ENCODE measurements at places on chromosomes 5 and 9.

GRCh38 chr5:10577371-10578292 is 13.8 kb downstream of the ANKRD33B start:
- no peak overlapping the region for H3K4me3 ChIP-seq
- no peak for DNase-seq
- H3K36me3 ChIP-seq = peaks cover 3% of the 10 kb centered on the region
- H3K4me1 ChIP-seq = peaks cover 32% of the 10 kb centered on the region

DNA sequence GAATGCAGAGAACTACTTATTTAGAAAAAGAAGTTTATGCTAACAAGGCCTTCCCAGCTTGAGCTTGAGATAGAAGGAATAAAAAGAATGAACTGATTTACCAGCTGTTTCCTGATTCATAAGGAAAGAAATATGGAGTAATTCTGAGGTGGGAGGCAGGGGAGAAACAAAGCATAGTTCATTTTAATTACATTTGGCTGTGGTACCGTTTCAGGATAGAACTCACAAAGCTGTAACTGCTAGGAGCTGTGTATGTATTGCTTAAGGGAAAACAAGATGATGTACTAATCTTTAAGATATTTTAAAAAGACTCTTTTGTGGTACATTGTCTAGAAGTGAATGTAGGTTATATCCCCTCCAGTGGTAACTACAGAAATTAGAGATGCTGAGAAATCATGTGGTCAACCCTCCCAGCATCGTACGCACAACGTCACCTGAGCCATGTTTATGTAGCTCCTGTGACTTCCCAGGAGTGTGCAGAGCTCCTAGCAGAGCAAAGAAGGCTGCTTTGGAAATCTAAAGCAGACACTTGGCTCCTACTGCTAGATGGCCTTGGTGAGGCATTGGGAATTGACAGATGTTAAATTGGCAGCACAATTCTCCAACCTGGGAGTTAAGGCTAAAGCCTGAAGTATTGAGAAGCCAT is 208.3 kb upstream of the VLDLR start:
- no peaks in the 10 kb centered on the region for H3K4me1 ChIP-seq
- H3K36me3 ChIP-seq = no peaks in the 10 kb centered on the region
- no peak for DNase-seq
- no peak overlapping the region for H3K27ac ChIP-seq
- no peak overlapping the region for H3K4me3 ChIP-seq

- H3K4me3 ChIP-seq = no peak overlapping the region
- H3K27me3 ChIP-seq = no peaks in the 10 kb centered on the region
- H3K27ac ChIP-seq = no peak overlapping the region
- no peaks in the 10 kb centered on the region for H3K36me3 ChIP-seq
- no peak for DNase-seq
Measured at GRCh38 chr5:83549674-83550073, 78.1 kb downstream of the VCAN start.

DNA sequence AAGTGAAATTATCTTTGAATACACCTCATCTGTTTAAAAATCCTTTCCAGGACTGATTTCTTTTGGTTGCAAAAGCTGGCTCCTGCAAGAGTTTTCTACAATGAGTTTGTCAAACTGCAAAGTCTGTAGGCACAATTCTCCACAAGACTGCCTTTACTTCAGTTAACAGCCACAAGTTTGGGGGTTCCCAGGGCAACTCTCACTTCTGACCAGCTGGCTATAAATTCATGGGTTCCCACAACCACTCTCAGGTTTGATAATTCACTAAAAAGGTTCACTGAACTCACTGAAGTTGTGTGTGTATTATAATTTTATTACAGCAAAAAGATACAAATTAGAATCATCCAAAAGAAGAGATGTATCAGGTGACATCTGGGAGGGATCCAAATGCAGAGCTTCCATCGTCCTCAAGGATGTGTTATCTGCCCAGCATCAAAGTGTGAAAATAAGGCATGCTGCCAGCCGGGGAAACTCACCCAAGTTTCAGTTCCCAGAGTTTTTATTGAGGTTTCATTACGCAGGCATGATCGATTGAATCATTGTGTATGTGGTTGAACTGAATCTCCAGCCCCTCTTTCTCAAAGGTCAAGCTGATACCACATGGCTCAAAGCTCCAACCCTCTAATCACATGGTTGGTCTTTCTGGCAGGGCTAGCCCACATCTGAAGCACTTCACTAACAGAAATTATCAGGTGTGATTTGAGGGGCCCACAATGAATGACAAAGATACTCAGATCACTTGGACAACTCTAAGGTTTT is 19.0 kb upstream of the PSIP1 start:
- no peak for DNase-seq
- no peak overlapping the region for H3K4me3 ChIP-seq
- H3K4me1 ChIP-seq = peaks cover 3% of the 10 kb centered on the region
- no peaks in the 10 kb centered on the region for H3K36me3 ChIP-seq
- no peak overlapping the region for H3K27ac ChIP-seq

GRCh38 chr5:109964136-109964535 is 274.4 kb downstream of the MAN2A1 start:
- H3K27me3 ChIP-seq = no peaks in the 10 kb centered on the region
- no peaks in the 10 kb centered on the region for H3K4me1 ChIP-seq
- H3K4me3 ChIP-seq = no peak overlapping the region

DNA sequence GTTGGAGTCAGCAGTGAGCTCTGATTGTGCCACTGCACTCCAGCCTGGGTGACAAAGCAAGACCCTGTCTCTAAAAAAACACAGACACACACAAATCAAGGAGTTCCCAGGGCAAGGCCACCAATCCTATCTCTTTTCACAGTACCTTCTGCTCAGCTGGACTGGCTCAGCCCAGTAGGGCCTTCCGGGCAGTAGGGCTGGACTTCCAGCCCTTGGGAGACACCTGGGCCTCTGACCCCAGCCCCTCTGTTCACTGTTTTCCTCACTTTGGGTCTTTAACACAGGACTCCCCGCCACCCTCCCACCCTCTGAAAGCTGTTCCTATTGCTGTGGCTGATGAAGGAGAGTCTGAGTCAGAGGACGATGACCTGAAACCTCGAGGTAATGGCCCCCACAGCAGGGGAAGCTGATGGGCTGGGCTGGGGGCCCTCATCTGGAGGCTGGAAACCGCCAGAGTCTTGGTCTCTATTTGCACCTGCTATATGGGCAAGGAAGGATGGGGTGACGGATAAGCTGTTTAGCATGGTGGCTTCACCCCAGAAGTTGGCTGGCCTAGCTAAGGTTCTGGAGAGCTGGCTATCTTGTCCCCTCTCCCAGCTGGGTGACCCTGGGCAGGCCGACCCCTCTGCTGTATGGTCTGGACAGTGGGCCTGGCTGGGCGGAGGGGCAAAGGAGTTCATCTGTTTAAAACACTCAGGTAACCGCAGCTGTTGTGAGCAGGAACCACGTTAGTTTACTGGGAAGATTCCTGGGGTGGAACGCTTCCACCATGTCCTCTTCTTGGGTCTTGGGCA is 25.6 kb downstream of the USP20 start:
- peak overlapping the region; percentile 55 for H3K4me3 ChIP-seq
- DNase-seq = peak; percentile 57
- H3K27ac ChIP-seq = peak overlapping the region; percentile 81
- H3K4me1 ChIP-seq = peaks cover 50% of the 10 kb centered on the region
- peaks cover 62% of the 10 kb centered on the region for H3K36me3 ChIP-seq

DNA sequence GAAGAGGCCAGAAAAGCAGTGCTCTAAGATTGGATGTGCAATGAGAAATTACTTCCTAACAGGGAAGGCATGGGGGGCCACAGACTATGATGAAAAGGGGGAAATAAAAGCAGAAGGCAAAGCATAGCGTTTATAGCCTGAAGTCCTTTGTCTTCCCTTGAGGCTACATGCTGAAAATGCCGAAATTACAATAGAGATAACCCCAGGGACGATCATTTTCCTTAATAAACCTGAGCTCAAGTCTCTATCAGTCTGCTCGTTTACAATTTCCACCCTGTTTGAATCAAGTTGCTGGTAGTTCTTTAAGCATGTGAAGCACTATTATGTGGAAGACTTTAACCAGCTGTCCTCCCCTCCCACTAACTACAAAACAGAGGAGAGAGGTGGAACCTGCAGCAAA is 60.4 kb downstream of the FREM1 start:
- H3K27ac ChIP-seq = no peak overlapping the region
- H3K27me3 ChIP-seq = peaks cover 6% of the 10 kb centered on the region
- no peak for DNase-seq
- no peaks in the 10 kb centered on the region for H3K36me3 ChIP-seq
- H3K4me3 ChIP-seq = no peak overlapping the region
- H3K4me1 ChIP-seq = no peaks in the 10 kb centered on the region

GRCh38 chr9:99057665-99058625 is 47.0 kb upstream of the TGFBR1 start:
- peak overlapping the region; percentile 88 for H3K4me3 ChIP-seq
- H3K4me1 ChIP-seq = peaks cover 65% of the 10 kb centered on the region
- peak; percentile 79 for DNase-seq
- H3K27ac ChIP-seq = peak overlapping the region; percentile 92
- peaks cover 7% of the 10 kb centered on the region for H3K36me3 ChIP-seq

GRCh38 chr9:137516144-137516917 is 33.9 kb downstream of the PNPLA7 start:
- no peak overlapping the region for H3K27ac ChIP-seq
- H3K4me3 ChIP-seq = no peak overlapping the region
- H3K4me1 ChIP-seq = no peaks in the 10 kb centered on the region
- H3K27me3 ChIP-seq = no peaks in the 10 kb centered on the region

GRCh38 chr5:37626266-37626665 is 213.6 kb downstream of the GDNF start:
- no peak overlapping the region for H3K27ac ChIP-seq
- no peak for DNase-seq
- H3K4me3 ChIP-seq = no peak overlapping the region
- H3K36me3 ChIP-seq = peaks cover 19% of the 10 kb centered on the region
- no peaks in the 10 kb centered on the region for H3K27me3 ChIP-seq
- no peaks in the 10 kb centered on the region for H3K4me1 ChIP-seq

- no peak for DNase-seq
- no peak overlapping the region for H3K27ac ChIP-seq
- H3K36me3 ChIP-seq = no peaks in the 10 kb centered on the region
- H3K4me3 ChIP-seq = no peak overlapping the region
- H3K27me3 ChIP-seq = no peaks in the 10 kb centered on the region
Measured at GRCh38 chr5:97529354-97529985, 346.4 kb upstream of the RIOK2 start.

- H3K4me3 ChIP-seq = no peak overlapping the region
- no peak for DNase-seq
- H3K27me3 ChIP-seq = no peaks in the 10 kb centered on the region
- H3K4me1 ChIP-seq = no peaks in the 10 kb centered on the region
Measured at GRCh38 chr5:170439223-170439943, 50.2 kb upstream of the KCNMB1 start.

- no peak overlapping the region for H3K4me3 ChIP-seq
- no peak for DNase-seq
- no peaks in the 10 kb centered on the region for H3K4me1 ChIP-seq
- no peak overlapping the region for H3K27ac ChIP-seq
- no peaks in the 10 kb centered on the region for H3K27me3 ChIP-seq
Measured at GRCh38 chr5:158305861-158306260, 446.9 kb upstream of the CLINT1 start.

GRCh38 chr9:107260437-107261081 is 22.5 kb upstream of the RAD23B start:
- H3K27me3 ChIP-seq = peaks cover 27% of the 10 kb centered on the region
- no peaks in the 10 kb centered on the region for H3K36me3 ChIP-seq
- H3K4me3 ChIP-seq = no peak overlapping the region
- DNase-seq = no peak

GRCh38 chr9:119251936-119252335 is 117.3 kb downstream of the BRINP1 start:
- H3K27me3 ChIP-seq = no peaks in the 10 kb centered on the region
- H3K4me1 ChIP-seq = no peaks in the 10 kb centered on the region
- H3K4me3 ChIP-seq = no peak overlapping the region
- no peak overlapping the region for H3K27ac ChIP-seq

- peaks cover 75% of the 10 kb centered on the region for H3K4me1 ChIP-seq
- H3K36me3 ChIP-seq = peaks cover 43% of the 10 kb centered on the region
- peak overlapping the region; percentile 7 for H3K4me3 ChIP-seq
- no peak for DNase-seq
Measured at GRCh38 chr5:55063899-55064298, 38.5 kb upstream of the GZMA start.
